ENCODE measurements at places on chromosomes 11 and 22.

- no peak for DNase-seq
These were observed 77.6 kb upstream of the ANO3 start for GRCh38 chr11:26254378-26254777.

GRCh38 chr22:32722441-32722840, 79.1 kb upstream of the TIMP3 start:
- DNase-seq = no peak

DNA sequence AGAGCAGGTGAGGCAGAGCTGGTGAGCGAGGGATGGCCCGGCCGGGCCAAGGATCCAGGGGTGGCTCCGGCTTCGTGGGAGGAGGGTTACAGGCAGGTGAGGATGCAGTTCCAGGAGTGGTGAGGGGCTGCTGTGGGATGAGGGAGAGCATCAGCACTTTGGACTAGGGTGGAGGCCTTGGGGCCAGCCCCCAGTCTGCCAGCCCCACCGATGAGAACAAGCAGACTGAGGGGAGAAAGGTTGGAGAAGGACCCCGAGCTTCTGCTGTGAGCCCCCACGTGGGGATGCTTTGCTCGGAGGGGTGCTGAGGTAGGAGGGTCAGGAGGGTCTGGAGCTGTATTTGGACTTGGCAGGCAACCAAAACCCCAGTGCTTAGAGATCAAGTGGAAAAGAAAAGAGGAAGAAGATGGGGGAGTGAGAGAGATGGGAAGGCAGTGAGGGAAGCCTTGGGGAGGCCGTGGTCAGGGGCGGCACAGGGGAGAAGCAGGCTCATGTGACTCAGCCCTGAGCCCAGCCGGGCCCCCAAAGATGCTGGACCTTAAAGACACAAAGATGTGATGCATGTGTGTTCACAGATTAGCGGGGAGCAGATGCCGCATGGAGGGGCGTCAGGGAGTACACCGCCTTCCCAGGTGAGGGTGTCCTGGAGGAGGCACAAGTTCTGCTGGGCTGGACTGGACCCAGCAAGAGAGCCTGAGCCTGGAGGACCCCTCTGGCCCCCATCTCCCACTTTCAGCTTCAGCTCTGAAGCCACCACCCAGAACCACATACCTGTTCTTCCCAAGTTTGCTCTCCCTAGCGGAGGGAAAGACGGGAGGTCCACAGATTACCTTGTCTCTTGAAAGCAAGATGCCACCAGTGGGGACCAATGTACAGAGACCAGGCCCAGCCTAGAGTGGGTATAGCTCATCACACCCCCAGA, 91.3 kb downstream of the CDKN1C start:
- DNase-seq = no peak

DNA sequence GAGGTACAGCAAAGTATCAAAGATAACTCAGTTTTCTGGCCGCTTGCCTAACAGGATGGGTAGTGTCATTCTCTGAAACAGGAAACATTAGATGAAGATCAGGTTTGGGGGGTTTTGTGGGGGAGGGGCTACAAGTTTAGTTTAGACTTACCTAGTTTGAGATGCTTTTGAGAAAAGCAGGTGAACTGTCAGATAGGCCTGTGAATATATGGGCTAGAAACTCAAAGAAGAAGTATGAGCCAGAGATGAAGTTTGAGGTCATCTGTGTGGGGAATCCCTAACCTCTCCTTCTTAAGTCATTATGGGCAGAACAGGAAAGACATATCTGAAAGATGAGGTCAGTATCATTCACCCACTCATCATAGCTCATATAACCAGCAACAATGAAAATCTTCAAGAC, 11.9 kb downstream of the HOATZ start:
- no peak for DNase-seq

DNA sequence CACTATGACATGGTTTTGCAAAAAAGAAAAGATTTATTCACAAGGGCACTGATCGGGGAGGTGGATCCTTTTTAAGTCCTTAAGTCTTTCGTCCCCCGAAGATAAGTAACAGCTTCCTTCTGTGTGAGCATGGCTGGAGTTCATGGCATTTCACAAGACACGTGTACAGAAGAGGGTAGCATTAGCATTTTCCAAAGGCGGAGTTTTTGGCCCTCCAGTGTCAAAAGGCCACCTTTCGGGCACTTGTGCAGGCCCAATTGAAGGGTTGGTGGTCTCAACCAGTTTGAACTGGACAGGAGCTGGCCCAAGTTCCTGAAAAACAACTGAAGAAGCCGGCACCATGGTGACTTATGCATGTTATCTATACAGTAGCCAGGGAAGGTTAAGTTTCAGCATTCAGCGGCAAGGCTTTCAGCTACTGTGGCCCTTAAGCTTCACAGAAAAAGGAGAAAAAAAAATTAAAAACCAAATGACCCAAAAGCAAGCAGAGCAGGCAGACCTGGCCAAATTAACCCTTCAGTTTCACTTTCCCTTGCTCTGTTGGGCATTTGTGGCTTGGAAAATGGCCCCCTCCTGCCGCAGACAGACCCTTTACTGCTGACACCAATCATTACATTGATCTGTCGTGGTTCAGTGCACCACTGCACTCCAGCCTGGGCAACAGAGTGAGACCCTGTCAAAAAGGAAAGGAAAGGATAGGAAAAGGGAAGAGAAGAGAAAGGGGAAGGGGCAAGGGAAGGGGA, 18.7 kb downstream of the ZNF74 start:
- no peak for DNase-seq

DNA sequence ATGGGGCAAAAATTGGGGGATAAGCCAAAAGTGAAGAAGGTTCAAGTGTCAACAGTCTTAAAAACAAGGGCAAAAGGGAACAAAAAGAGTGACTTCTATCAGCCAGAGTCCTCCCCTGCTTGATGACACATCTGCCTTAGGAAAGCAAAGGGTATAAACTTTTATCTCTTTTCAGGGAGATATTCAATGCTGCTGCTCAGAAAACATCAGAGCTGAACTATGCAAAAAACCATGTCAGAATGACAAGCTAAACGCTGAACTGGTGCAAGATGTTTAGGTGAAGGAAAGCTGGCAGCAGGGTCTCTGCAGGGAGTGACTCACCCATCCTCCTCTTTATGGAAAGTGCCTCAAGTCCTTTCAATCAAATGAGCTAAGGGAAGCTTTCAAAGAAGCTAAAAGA, 24.7 kb downstream of the ALG9 start:
- DNase-seq = no peak

DNA sequence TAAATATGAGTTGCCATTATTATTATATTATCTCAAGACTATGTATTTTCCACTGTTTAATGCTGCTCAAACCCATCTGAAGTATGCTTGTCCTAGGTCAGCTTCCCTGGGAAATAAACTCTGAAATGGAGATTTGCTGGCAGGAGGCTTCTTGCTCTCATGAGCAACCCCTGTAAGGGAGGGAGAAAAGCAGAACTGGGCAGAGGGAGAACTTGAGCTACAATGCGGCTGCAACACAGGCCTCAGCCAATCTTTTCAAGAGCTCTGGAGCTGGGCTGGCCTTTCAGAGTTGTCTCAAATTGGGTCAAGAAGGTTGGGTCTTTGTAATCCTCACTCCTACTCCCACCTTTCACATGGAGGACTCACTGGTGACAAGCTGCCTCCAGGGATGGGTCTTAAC, 412.6 kb downstream of the TENM4 start:
- no peak for DNase-seq

DNA sequence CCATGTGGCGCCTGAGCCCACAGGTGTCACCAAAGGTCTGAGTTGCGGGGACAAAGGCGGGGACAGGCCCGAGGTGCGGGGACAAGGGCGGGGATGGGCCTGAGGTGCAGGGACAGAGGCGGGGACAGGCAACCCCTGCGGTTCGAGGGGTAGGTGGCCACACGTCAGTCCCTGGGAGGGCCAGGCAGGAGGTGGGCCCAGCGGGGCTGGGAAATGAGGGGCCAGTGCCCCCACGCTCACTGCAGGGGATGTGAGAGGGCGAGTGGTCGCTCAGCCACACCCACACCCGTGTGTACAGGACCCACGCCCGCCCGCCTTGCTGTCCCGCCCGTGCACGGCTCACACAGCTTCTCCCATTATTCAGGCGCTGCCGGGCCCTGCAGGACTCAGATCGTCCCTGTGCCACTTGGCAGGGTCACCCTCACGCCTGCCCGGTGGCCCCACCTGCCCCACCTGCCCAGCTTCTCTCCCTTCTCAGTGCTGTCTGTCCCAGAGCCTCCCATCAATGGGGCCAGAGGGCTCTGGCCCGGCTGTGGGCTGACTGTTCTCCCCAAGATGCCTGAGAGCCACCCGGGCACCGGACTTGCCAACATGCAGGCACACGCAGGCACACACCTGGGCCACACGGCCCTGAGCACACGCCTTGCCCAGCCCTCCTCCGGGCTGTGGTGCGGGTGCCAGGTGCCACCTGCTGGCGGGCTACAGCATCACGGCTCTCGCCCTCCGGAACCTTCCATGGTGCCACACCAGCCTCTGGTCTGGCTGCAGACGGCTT, 14.2 kb upstream of the MUC6 start:
- DNase-seq = peak; percentile 56

DNA sequence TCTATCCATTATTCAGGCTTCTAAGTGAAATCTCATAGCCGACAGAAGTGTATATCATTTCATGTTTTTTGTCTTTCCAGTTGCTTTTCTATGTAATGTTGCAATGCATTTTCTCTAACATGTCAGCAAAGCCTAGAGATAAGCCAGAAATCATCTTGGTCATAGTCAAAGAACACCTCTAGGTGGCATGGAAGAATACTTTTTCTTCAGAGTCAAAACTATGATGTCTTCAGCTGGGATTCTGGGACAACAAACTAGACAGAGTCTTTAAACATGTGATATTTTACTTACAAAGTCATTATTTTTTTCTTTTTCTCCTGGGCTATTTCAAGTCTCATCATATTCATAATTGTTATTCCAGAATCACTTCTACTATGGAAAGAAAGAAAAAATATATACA, 4.4 kb downstream of the GAS2 start:
- DNase-seq = no peak

DNA sequence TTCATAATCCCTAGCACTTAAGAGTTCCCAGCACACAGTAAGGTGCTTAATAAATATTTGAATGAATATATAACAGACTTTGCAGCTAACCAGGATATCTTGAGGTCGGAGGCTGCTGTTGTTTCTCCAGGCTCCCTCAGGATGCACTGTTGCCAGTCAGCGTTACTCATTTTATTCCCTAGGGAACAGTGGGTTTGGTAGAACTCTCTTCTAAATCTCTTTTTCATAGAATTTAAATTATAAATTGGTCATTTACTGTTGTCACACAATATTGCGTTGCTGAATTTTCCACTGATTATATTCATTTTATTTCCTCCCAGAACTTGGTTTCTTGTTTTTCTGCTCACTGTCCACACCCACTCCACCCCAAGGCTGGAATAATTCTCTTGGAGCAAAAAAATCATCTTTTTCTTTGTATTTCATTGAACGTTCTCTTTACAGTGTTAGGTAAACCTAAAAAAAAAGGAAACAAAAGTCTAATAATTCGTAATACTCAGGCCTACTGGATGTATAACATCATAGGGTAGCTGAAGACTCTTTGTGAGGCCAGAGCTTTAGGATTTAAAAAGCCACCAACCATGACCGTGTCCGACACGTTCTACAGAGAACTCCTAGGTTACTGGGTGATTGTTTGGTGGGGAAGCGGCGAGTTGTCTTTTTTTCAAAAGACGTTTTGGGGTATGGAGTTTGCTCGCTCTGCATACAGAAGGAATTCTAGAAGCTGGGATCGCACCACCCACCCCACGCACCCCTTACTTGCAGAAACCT, 766 bp upstream of the CAPRIN1 start:
- DNase-seq = no peak

- DNase-seq = no peak
These were observed 8.0 kb upstream of the COMT start for GRCh38 chr22:19933341-19934241.

GRCh38 chr22:35712672-35713071, 5.0 kb upstream of the APOL5 start:
- DNase-seq = no peak

DNA sequence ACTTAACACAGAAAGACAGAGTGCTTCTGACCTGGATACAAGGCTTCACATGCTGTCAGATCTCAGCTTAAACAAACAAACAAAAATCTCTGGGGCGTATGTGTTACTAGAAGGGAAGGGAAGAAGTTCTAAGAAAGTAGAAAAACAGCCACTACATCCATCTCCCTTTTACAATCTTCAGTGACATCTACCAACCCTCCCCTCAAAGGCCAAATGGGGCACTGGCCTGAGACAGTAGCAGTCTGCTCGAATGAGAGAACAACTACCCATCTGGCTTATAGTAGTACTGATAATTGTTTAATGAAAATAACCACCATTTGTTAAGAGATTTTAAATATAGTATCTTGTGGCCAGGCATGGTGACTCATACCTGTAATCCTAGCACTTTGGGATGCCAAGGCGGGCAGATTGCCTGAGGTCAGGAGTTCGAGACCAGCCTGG, 29.4 kb downstream of the CCDC83 start:
- DNase-seq = no peak

DNA sequence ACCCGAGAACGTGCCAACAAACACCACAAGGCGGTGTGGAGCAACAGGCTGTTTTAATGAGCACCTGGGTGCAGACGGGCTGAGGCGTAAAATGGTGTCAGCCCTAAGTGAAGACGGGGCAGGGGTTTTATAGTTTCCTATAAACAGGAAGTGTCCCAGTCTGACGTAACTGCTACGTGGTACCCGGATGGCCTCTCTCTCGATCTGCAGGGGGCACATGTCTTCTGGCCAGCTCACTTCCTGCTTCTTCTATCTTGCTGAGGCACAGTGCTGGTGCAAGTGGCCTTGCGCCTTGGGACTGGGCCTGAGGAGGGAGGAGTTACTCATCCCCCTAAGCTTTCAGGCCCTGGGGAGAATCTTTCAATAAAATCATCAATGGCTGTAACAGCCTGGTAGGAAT, 20.9 kb downstream of the OOSP3 start:
- no peak for DNase-seq

DNA sequence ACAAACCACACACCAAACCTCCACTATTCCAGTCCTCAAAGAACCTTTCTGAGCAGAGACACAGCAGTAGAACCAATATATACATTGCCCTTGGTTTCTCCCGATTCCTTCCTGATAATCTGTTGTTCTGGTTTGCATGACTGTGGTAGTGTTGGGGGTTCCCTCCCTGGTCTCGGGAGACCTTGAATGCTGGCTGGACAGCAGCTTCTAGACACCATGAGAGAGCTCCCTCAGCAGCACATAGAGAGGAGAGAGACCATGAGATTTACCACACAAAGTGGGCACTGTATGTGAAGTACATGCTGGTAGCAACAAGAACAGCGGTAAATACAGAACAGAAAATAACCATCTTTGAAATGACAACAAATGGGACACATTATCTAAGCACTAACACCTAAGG, 2.6 kb downstream of the C11orf91 start:
- no peak for DNase-seq

- DNase-seq = no peak
These were observed 45.5 kb upstream of the CRYBB3 start for GRCh38 chr22:25153961-25154666.

DNA sequence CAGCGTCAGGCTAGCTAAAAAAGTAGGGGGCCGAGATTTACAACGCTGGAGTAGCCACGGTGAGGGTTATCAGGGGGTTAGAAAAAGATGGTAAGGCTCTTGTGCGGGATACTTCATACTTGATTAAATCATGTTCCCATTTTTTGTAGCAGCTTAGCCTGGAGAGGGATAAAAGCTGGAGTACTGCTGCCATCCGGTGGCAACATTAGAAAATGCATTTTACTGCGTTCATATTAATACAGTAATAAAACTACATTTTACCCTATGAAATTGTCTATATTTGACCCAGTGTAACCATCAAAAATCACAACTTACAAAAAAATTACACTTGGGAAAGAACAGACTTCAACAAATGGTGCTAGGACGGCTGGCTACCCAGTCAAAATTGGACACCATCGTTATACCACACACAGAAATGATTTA, 17.3 kb downstream of the RPUSD4 start:
- peak; percentile 19 for DNase-seq

GRCh38 chr11:101397979-101398378, 185.8 kb downstream of the TRPC6 start:
- no peak for DNase-seq
